Kidney glomerular epithelial cell (primary cell): ENCODE measurements at places on chromosomes 1 and 21.

DNA sequence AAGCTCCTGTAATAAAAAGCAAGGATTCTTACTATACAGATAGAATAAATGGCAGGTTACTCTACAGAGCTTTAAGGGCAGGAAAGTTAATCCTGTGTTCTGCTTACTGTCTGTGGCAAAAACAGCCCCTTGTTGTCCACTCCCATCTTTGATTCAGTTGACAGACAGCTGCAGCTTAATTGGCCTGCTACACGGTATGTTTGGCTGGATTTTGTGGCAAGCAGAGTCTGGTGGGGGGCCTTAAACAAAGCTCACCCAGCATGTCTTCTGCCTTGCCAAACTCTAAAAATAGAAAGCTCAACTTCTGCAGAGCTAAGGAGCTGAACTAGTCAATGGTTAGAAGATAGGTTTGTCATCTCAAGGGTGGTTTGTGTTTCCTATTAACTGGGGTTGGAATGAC is 407.2 kb downstream of the HLX start:
- DNase-seq: no peak

GRCh38 chr1:183954496-183954895 is 83.0 kb downstream of the COLGALT2 start:
- no peak for DNase-seq

DNA sequence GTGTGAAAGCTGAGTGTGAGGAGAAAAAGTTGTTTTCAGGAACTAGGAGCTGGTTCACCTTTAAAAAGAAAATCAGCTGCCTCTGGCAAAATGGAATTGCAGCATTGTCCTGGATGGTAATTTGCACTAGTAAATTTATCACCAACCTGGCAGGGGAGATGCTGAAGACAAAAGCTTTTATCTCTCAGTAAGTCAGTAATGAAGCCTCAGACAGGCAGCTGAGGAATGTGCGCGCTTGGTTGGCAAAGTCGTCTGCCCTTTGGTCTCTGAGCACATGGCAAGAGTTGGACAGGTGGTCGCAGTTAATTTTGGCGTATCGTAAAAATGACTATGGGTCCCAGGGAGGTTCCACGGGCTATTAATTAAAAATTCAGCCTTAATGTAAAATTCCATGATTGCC is 131.9 kb downstream of the BACH1 start:
- peak; percentile 10 for DNase-seq

DNA sequence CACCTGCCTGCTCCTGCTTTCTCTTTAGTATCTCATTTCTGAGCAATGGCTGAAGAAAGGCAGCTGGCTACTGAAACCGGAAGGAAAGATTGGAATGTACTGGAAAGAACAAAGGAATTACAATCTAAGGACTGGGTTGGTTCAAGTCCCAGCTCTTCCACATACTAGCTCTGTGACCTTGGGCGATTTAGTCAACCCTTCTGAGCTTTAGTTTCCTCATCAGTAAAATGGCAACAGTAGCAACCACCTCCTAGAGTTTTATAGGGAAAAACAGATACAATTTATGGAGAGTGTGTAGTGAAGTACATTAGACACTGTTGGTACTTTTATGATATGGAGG is 158.8 kb downstream of the KAZN start:
- DNase-seq: no peak

DNA sequence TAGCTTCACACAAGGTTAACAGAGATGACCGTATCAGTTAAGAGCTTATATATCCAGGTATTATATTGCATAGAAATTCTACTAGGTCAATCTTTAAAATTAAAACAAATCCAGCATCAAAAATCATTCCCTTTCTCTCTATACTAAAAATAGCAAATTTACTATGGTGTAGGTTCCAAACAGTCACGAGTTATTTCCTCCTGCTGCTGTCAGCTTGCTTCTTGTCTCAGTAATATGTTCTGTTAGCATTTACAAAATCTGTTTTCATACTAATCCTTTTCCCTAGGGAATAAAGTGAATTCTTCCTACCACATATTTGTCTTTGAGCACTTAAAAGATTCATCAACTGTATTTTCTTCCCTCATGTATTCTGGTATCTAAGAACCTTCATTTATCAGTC is 2.5 kb downstream of the WDR26 start:
- DNase-seq: no peak

DNA sequence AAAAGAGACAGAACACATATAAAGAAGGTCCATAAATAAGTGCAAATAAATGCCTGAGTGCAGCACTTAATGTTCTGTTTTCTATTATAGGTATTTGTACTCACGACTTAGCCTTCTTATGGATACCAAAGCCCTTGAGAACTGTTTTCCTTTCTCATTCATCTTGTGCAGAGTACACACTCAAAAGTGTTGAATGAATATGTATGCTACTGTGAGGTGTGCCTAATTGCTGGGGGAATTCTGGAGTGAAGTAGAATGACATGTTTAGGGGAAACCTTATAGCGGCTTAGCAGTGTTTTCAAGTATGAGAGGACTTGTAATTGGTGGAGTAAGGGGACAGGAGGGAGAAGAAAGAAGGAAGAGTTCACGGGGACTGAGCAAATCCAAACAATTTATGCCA is 157.6 kb downstream of the CACNA1E start:
- DNase-seq: no peak

DNA sequence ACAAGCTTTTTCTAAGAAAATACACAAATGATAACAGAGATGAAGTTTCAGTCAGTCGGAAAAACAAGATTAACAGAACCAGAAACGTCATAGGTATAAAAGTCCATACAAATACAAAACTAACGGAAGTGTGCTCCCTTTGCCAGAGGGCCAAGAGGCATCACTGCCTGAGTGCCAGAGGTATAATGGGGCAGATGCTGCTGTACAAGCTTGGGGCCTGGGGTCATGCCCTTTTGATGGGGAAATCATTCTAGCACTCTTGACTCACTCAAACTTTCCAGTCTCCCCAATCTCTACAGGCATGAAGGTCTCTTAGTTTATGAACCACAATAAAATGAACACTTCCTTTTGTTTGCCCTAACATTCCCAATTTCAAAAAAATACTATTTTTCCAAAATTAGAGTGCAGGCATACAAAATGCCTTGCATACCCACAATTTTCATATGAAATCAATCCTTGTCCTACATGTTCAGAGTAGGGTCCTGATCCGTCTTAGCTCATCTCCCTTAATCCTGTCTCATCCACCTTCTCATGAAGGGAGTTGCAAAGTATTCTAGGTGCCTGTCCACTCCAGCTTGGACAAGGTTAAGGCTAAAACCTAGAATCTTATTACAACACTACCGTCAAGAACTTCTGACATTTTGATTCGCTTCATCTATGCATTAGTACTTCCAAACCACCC is 1.5 kb downstream of the RPL22 start:
- DNase-seq: no peak

GRCh38 chr1:119870917-119871596 is 25.3 kb downstream of the ADAM30 start:
- DNase-seq: peak; percentile 81

GRCh38 chr1:50783286-50783685 is 176.8 kb downstream of the FAF1 start:
- DNase-seq: no peak

- DNase-seq: no peak
These were observed 12.6 kb upstream of the CD34 start for GRCh38 chr1:207923561-207923960.

DNA sequence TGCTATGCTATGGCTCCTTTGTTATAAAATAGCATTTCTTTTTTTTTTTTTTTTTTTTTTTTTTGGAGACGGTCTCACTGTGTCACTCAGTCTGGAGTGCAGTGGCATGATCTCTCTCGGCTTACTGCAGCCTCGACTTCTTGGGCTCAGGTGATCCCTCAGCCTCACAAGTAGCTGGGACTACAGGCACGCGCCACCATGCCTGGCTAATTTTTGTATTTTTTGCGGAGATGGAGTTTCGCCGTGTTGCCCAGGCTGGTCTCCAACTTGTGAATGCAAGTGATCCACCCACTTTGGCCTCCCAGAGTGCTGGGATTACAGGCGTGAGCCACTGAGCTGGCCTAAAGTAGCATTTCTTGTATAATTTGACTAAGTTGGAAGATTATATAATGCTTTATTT is 10.8 kb downstream of the CAMTA1 start:
- no peak for DNase-seq

- DNase-seq: no peak
These were observed 14.8 kb upstream of the SLC45A1 start for GRCh38 chr1:8303141-8303540.

- no peak for DNase-seq
These were observed 587.5 kb upstream of the ADGRL2 start for GRCh38 chr1:81213279-81213678.

DNA sequence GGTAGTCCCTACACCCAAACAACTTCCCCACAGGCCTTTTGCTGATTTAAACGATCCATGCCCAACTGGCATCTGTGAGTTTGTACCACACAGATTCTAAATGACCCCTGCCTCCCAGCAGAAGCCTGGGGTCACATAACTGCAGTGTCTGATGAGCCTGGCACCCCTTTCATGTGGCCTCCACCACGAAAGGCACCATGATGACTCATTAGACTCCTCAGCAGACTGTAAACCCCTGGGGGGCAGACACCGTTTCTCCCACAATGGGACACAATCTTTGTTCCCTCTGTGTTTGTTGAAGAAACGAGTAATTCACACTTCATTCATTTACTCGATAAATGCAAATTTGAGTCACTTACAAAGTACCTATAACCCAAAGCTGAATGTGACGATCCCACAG is 81.6 kb downstream of the CCDC185 start:
- no peak for DNase-seq

GRCh38 chr1:197144570-197145325 is 1.7 kb downstream of the ASPM start:
- peak; percentile 19 for DNase-seq

DNA sequence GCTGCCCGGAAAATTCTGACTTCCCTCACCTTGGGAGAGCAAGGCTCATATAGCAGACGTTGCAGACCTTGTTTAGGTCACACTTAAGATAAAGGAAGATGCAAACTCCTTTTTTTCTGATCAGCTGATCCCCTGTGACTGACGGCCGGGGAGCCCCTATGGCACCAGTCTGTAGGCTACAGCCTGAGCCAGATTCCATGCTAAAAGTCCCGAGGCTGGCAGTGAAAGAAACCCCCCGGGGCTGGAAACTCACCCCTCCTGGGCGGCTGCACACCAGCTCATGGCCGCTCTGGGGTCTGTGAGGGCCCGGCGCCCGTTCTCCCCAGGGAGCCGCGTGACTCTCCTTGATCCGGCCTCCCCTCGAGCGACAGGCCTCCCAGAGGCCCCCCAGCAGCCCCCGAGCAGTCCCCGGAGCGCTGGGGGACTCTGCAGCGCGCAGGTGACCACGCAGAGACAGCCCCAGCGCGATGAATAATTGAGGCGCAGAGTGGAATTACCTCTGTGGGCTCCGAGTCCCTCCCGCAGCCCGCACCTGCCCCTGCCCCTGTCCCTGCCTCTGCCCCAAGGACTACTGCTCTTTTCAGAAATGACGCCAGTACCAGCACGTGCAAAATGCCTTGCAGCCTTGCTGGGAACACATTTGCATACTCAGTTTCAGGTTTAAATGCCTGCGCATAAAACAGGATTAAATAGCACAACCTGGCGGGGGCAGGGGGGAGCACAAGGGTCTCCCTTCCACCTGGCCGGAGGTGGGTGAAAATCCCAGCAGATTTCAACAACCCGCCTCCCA is 62.6 kb upstream of the CLDN14 start:
- DNase-seq: no peak

- DNase-seq: no peak
These were observed 116.6 kb downstream of the NTMT2 start for GRCh38 chr1:170262276-170262939.

DNA sequence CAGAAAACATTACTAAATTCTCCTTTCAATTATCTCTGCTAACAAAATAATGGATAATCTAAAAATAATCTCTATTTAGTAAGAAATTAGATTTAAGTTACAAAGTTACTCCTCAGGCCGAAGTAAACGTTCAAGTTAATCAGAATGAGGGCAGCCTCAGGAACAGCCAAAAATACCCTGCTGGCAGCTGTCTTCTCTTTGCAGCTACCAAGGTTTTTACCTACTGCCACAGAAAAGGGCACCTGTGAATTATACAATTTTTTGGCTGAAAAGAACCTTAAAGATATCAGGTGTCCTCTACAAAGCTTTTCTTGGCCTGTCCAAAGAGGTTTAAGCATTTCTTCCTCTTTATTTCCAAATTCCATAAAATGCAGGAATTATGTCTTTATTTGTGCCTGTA is 84.4 kb downstream of the AKT3 start:
- DNase-seq: no peak

DNA sequence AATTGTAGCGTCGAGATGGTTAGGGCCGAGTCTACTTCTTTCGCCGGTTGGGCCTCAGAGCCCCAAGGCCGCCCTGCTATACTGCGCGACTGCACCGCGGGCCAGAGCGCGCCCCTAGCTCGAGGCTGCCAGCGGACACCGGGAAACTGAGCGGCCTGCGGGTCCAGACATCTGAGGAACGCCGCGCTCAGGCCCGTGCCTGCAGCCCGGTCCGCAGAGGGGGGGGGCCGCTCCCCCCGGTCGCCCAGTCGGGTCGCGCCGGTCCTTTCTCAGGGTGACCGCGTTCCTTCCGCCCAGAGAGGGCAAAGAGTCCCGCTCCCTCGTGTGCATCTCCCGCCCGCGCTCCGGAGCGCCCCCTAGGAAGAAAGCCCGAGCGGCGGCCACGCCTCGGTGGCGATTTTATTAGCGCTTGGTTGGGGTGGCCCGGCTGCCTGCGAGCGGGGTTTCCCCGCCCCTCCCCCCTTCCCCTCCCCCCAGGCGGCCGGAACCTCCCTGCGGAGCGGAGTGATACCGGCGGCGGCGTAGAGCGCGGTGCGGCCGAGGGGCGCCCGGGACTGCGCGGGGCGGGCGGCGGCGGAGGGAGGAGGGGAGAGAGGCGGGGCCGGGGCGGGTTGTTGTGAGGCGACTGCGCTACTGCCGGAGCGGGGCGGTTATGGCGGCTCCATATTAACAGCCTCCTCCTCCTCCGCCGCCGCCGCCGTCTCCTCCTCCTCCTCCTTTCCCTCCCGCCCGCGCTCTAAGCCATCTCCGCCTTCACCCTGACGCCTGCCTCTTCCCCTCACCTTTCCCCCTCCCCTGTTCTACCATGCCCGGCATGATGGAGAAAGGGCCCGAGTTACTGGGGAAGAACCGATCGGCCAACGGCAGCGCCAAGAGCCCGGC is at the start of gene RCOR3:
RCOR3 (plus strand) TSS at position 611 of the 882 bp plus-strand sequence; CDS start at position 806, 195 bp downstream.
- DNase-seq: peak; percentile 88

- peak; percentile 53 for DNase-seq
These were observed 57.6 kb downstream of the OPTC start for GRCh38 chr1:203551550-203551949.

- no peak for DNase-seq
These were observed 225.2 kb downstream of the RPS6KC1 start for GRCh38 chr1:213276236-213276635.

DNA sequence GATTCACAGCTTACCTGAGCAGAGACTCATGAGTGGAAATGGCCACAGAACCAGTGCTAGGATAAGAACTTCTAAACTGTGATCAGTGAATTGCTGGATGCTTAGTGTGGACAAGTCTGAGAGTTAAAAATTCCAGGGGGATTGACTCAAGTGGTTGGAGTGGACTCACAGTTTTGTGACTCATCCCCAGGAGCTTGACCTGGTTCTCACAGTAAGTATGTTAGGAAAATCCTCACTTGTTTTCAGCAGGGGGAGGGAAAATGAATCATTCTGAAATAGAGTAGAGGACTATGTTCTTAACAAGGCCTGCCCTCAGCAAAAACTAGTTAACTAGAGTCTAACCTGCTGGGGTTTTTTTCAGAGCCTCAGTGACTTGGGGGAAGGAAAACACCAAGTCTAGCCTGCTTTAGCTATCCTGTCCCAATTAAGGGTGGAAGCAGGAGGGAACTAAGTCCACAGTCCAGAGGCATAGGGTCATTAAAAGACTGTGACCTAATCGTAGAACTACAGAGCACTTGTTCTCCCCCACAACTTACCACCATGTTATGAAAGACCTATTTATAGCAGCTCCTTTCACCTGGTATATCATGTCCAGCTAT is 6.1 kb upstream of the CDC73 start:
- peak; percentile 95 for DNase-seq

- peak; percentile 1 for DNase-seq
These were observed 230.3 kb downstream of the C1orf94 start for GRCh38 chr1:34406833-34407539.
